ENCODE measurements at places on chromosomes 2 and 18.

DNA sequence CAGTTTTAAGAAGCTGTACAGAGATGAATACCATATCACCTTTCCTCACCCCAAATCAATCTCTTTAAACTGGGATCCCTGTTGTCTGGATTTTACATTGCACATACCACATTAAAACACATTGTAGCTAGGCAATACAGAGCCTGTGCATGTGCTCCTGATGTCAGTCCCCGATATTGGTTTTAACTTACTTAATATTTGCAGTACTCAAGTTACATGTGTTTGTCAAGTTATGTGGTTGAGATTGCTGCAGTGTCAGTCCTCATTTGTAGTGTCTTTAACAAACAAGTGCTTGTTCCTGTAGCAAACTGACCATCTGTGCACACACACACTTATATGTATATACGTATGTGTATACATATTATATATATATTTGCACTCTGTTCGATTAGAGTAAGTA lies 10.4 kb upstream of the UBE2E3 start:
- DNase-seq: no peak

GRCh38 chr2:235670974-235671787 lies 177.3 kb downstream of the AGAP1 start:
- no peak for DNase-seq

GRCh38 chr18:56246916-56247315 lies 391.5 kb downstream of the TXNL1 start:
- DNase-seq: no peak

GRCh38 chr18:27780061-27780745 lies 396.7 kb downstream of the CDH2 start:
- DNase-seq: no peak

- DNase-seq: no peak
These were observed 38.2 kb downstream of the CENPO start for GRCh38 chr2:24831221-24832072.

GRCh38 chr2:127165539-127165935 lies 54.6 kb downstream of the CYP27C1 start:
- no peak for DNase-seq

DNA sequence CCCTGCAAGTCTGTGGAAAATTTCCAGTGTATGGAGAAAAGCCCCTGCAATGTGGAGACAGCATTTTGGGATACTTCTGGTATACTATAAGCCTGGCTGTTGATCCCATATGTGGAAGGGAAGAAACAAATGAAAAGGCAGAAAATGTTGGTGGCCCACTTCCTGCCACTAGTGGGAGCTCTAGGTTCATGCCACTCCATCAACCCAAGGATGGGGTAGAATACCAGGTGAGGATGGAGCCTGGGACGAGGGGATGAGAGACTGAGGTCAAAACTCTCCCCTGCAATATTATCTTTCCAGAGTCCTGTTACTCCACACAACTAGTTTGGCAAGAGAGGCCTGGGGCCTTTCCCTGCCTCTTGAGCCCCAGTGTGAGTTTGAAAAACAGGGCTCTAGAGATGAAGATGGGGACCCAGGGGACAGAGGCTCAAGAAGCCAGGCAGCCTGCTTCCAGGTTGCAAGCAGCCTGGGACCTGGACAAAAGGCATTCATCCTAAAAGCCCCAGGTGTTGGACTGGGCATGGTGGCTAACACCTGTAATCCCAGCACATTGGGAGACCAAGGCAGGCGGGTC lies 31.9 kb downstream of the BMP10 start:
- no peak for DNase-seq

GRCh38 chr2:36886664-36887063 lies 79.7 kb downstream of the STRN start:
- no peak for DNase-seq

DNA sequence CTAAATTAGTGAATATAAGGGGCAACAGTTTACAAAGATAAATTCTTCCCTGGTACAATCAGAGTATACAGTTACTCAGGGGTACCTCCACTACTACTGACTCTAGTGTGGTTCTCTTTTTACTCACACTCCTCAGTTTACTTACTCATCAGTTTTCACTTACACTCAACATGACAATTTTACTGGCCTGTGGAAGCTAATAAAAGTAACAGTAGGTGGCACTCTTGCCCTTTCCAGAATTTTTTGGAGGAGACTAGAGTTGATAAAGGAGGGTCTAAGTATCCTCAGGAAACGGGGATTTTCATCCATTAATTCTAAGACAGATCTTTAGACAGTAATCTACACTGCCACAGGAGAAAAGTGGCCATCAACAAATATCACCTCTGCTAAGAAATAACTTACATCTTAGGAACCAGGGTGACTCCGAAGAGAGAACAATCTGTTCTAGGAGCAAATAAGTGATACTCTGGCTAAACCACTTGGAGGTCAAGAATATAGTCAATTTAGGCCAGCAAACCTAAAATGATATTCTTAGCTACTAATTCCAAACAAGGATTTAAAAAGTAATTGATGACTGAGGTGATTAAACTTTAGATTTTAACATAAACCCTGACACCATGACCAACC lies 61.3 kb downstream of the ATL2 start:
- DNase-seq: no peak

GRCh38 chr18:27967913-27968824 lies 208.8 kb downstream of the CDH2 start:
- no peak for DNase-seq

DNA sequence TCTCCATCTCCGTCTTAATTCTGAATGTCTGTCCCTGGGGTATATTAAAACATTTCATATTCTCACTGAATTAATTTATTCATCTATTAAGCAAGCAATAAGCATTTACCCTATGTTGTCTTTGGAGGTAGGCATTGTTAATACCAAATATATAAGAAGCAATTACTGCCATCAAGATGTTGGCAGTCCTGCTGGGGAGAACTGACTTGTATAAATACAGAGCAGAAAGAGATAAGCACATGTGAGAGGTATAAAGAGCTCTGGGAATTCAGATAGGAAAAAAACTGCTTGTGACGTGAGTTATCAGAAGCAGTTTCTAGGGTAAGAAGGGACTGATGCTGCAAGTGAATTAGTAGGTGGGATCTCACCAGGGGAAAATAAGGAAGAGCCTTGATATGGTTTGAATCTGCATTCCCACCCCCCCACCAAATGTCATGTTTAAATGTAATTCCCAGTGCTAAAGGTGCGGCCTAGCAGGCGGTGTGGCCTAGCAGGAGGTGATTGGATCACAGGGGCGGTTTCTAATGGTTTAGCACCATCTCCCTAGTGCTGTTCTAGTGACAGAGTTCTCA lies 286.8 kb downstream of the RAD51AP2 start:
- DNase-seq: no peak

GRCh38 chr2:176636401-176636800 lies 367.2 kb downstream of the MTX2 start:
- no peak for DNase-seq

DNA sequence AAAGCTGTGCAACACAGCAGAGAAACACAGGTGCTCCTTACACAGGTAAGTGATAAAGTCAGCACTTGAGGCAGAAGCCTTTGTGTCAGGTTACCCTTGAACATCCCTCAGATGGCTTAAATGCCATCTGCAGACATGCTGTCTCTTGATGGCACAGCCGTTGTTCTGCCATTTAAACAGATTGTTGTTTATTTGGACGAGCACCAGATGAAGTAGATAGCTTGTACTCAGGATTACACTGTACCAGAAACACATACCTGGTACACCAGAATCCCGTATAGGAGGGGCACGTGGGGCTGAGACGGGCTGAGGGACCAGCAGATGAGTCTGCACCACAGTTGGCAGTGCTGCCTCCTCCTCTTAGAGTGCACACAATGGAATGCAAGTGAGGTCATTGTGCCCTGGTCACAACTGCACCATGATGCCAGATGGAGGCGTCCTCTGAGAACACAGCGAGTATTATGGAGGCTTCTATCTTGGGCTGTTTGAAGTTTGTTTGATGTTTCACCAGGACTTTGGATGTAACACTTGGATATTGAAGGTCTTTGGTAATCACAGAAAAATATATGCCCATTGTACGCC lies 143.0 kb downstream of the TANC1 start:
- DNase-seq: no peak

- DNase-seq: no peak
These were observed 91.1 kb upstream of the SKOR2 start for GRCh38 chr18:47342566-47342965.

DNA sequence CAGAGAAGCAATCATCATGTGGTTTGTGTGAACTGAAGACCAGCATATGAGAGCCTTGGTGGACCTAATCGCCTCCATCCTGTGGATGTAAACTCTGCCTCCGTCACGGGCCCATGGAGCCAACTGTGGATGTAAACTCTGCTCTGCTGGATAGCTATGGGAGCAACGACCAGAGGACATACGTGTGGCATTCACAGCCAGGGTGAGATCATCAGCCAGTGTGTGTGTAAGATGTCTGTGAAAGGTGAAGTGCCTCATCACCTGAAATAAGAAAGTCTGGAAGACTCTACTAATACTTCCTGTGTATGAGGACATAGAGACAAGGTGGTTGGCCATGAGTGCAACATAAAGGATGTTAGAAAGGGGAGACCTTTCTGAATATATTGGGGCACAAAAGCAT lies 63.5 kb downstream of the CYB5A start:
- no peak for DNase-seq

- no peak for DNase-seq
These were observed 3.3 kb downstream of the TPGS2 start for GRCh38 chr18:36825526-36825925.

DNA sequence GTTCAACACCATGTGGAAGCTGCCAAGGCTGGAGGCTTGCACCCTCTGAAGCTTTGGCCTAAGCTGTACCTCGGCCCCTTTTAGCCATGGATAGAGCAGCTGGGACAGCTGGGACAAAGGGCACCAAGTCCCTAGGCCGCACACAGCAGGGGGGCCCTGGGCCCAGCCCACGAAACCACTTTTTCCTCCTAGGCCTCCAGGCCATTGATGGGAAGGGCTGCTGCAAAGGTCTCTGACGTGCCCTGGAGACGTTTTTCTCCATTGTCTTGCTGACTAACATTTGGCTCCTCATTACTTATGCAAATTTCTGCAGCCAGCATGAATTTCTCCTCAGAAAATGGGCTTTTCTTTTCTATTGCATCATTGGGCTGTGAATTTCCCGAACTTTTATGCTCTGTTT lies 13.7 kb downstream of the RAPGEF4 start:
- DNase-seq: no peak

DNA sequence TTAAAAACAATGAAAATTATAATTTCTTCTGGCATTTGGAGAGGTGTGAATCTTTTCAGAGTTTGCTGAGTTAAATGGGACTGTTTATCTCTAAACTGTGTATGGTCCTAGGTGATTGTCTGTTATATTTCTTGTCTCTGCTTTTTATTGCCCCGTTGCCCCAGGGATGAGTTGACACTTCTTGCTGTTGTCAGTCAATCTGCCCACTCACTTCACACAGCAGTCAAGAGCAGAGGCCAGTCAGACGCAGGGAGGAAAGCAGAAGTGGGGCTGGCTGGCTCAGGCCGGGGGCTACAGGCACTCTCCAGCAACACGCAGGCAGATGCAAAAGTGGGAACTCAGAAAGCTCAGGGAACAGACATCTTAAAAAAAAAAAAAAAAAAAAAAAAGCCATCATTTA lies 365.2 kb downstream of the CLIP4 start:
- no peak for DNase-seq

- DNase-seq: no peak
These were observed 8.8 kb downstream of the PPP1R7 start for GRCh38 chr2:241159116-241159515.

- DNase-seq: no peak
These were observed 33.9 kb upstream of the IKZF2 start for GRCh38 chr2:213185147-213185822.

- DNase-seq: no peak
These were observed 73.5 kb downstream of the ROCK2 start for GRCh38 chr2:11270891-11271290.

GRCh38 chr2:164691346-164691887 lies 70.1 kb upstream of the GRB14 start:
- DNase-seq: no peak

DNA sequence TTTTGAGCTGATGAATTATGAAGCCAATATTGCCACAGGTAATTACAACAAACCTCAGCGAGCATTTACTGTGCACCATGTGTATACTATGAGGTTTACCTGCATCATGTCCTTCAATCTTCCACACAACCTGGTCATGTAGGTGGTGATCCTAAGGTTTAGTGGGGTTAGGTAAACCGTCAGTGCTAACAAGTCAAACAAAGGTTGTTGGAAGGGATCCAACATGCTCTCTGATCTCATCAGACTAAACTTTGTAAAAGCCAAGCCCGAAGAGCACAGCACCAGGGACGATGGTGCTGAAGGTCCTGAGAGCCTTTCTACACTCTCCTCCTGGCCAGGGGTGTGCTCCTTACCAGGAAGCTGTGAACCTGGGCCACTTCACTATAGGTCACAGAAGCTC lies 29.4 kb downstream of the SH3YL1 start:
- DNase-seq: no peak

GRCh38 chr18:12308386-12309100 lies 502 bp downstream of the TUBB6 start:
- no peak for DNase-seq

GRCh38 chr2:12227941-12228608 lies 481.6 kb downstream of the LPIN1 start:
- no peak for DNase-seq

- no peak for DNase-seq
These were observed 176.2 kb upstream of the ZC3H15 start for GRCh38 chr2:186309901-186310300.

- DNase-seq: no peak
These were observed 58.7 kb upstream of the LRP1B start for GRCh38 chr2:142189501-142189900.

DNA sequence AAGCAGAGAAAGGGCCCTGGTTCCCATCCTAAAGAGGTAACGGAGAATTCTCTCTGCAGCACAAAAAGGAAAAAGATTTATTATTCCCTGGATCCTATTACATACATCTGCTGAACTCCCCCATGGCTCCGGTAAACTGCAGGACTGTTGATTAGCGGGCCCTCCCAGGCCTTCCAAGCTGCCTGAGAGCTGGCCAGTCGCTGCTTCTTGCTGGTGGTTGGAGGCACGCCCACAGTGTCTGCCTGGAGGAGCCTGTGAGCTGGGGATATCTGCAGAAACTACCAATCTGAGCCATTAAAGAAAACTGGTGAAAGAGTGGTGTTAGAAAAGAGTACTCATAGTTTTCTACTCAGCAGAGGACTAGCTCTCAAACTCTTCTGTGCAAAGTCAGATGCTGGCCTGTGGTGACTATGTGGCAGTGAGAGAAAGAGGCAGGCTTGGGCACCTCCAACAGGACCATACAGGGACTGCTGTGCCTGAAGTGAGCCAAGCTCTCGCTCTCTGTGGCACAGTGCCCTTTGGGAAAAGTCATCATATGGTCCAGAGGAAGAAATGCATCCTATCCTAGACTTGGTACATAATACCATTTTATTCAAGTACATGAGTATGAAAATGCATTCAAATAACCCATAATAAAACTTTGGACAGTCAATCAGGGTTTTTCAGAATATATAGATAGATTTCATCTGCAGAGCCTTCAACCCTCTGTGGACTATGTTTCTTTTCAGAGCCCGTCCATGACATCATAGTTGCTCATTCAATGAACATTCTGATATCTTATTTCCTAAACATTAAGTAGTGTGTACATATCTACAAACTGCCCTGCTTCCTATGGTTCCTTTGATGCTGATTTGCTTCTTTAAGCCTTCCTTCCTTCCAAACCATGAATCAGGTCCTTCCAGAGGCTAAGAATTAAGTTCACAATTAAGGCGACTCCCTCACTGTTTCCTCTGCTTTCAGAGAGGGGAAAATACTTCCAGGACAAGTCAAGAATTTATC lies 242.0 kb upstream of the LYPD1 start:
- DNase-seq: no peak

GRCh38 chr2:144404586-144405314 lies 115.2 kb downstream of the ZEB2 start:
- DNase-seq: no peak

Data from stimulated activated CD4-positive, alpha-beta T cell treated with anti-CD3 and anti-CD28 coated beads, TNF-alpha, amount 100 ng/mL, for 4 hours (primary cell).